Right lobe of liver (tissue), 6 donors: ENCODE measurements at places on chromosomes 11 and 22.

- no peak overlapping the region for H3K4me3 ChIP-seq
- H3K27ac ChIP-seq = no peak overlapping the region
- no peaks in the 10 kb centered on the region for H3K36me3 ChIP-seq
- no peak for DNase-seq
Measured at GRCh38 chr22:23682077-23682476, 8.7 kb upstream of the RGL4 start.

DNA sequence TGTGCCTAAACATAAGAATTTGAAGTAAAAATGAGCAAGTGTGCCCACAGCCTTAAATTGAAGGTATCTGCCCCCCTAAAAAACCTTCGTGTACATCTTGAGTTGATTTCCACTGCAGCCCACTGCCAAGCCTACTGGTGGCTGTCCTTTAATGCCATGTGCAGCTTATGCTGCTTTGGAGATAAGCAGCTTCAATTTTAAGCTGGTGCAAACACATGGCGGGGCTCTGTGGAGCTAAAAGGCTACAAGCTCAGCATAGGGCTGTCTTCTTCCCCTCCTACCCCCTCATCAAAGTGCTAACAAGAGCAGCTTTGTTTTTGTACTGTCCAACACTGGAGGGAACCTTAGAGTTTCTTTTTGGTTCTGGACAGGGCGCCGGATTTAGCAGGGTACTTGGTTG lies 128.5 kb upstream of the LMO1 start:
- no peak for DNase-seq
- H3K4me3 ChIP-seq = no peak overlapping the region
- no peaks in the 10 kb centered on the region for H3K36me3 ChIP-seq

GRCh38 chr11:65297026-65297672 lies 17.5 kb upstream of the CDC42EP2 start:
- H3K27me3 ChIP-seq = no peaks in the 10 kb centered on the region
- H3K4me3 ChIP-seq = no peak overlapping the region
- no peak for DNase-seq

DNA sequence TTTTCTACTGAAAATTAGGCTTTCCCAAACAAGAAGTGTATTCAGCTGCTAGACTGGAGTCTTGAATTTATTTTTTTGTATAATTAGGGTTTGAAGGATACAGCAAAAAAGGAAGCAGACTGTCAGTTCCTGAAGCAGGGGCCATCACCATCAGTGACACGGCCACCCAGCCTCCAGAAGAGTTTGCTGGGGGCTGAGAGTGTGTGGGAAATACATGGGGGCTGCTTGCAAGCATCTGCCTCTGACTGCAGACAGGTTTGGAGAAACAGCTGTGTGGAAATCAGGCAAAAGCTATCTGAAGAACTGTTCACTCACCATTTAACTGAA lies 23.0 kb downstream of the FZD4 start:
- DNase-seq = no peak
- no peaks in the 10 kb centered on the region for H3K4me1 ChIP-seq
- no peaks in the 10 kb centered on the region for H3K27me3 ChIP-seq
- no peak overlapping the region for H3K27ac ChIP-seq

GRCh38 chr11:133893381-133893780 lies 48.1 kb upstream of the SPATA19 start:
- DNase-seq = no peak
- H3K27ac ChIP-seq = no peak overlapping the region
- H3K36me3 ChIP-seq = no peaks in the 10 kb centered on the region
- H3K4me1 ChIP-seq = no peaks in the 10 kb centered on the region

DNA sequence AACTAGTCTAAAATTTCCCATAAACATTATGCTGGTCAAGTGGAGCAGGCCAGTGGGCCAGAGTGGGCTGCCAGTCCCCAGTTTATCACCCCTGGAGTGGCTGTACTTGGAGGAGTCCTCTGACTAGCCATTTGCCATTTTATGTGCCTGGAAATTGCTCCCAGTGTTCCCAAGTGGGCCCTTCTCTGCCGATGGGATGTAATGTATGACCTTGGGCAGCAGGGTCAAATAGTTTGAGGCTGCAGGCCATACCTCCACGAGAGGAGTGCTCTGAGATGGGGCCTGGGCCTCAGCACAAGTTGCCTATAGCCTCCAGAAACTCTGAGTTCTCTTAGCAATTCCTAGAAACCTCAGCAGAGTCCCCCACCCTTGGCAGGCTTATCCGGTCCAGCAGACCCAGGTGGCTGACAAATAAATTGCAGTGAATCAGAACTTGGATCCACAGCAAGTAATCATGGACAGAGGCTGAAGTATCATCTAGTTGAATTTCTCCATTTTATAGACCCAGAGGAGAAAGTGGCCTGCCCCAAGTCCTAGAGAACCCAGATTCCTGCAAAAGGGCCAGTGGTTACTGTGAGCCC lies 17.8 kb upstream of the PATZ1 start:
- no peaks in the 10 kb centered on the region for H3K27me3 ChIP-seq
- no peak for DNase-seq
- no peaks in the 10 kb centered on the region for H3K4me1 ChIP-seq
- no peak overlapping the region for H3K4me3 ChIP-seq
- H3K36me3 ChIP-seq = no peaks in the 10 kb centered on the region
- H3K27ac ChIP-seq = no peak overlapping the region
